Nucleus accumbens (tissue), 56 donors: ENCODE measurements at places on chromosomes 12 and 14.

- no peak for DNase-seq
Observed at GRCh38 chr12:63787306-63787705, 7.6 kb downstream of the RXYLT1 start.

GRCh38 chr14:67263499-67264149, 22.4 kb downstream of the PALS1 start:
- no peak for DNase-seq

GRCh38 chr14:34539407-34540180, at the start of gene EAPP:
EAPP (minus strand) TSS chr14:34539701; CDS start chr14:34539628, 73 bp downstream.
- no peak for DNase-seq

DNA sequence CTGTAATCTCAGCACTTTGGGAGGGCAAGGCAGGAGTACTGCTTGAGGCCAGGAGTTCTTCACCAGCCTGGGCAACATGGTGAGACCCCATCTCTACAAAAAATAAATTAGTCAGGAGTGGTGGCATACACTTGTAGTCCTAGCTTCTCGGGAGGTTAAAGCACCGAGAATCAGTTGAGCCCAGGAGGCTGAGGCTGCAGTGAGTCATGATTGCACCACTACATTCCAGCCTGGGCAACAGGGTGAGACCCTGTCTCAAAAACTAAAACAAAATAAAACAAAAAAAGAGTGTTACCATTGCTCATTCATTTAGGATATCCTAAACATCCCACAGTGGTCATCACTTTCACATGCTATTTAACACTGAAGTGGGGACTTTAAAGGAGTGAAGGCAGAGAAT, 7.8 kb downstream of the NEK9 start:
- DNase-seq, result no peak

- peak; percentile 75 for DNase-seq
Observed at GRCh38 chr12:131830335-131830913, 2.2 kb downstream of the MMP17 start.

DNA sequence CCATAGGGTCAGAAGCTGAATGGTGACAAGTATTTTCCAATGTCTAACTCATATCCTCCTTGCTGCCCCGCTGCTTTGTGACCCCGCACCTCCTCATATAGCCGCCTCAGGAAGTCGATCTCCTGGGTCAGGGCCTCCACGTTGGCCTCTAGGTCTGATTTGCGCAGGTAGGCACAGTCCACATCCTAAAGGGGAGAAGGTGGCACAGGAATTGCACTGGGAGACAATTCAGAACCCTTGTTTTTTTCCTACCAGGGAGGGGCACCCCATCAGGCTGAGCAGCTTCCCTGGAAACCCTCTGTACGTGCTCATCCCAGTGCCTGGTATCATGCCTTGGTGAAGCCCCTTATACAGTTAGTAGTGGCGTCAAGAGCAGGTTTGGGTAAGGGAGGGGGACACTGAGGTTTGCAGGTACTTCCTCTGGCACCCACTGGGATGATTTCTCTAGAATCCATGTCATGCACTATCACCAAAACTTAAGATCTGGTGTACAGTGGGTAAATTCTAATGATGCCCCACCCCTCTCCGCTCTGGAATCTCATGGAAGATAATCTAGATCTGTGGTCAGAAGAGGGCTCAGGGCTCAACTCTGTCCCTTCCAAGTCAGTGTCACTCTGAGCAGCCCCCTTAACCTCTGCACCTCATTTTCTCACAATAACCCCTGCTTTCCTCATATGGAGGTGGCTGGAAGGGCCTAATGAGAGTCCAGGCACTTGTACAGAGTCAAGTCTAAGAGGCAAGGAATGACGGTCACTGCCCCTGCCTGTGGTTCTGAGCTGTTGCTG, 20.1 kb upstream of the KRT86 start:
- no peak for DNase-seq

DNA sequence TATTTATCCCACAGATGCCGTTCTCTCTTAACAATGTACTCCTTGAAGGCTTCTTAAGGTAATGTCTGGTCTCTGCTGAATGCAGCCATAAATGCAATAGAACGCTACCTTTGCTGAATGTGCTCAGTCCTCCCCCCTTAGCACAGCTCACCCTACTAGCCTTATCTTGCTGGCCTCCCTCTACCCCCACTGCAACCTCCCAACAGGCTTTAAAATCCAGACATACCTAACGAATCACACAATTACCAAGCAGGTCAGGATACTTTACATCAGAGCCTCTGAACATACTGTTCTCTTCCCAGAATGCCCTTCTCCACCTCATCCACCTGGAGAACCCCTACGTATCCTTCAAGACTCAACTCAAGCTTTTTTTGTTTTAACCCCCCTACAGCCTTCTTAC, 51.0 kb upstream of the CRADD start:
- DNase-seq, result no peak

DNA sequence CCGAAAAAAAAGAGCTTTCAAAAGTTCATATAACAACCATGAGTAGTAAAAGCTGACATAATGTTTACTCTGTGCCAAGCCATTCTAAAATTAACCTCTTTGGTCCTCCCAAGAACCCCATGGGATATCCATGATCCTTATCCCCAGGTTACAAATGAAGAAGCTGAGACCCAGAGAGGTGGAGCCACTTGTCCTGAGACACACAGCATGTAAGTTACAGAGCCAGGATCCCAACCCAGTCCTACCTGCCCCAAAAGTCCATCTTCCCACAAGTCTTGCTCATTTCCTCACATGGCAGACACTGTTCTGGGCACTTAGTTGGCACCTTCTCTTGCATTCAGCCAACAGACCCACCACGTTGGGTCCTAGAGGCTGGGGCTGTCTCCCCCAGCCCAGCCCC, 37.1 kb downstream of the TRPV4 start:
- DNase-seq, result no peak

DNA sequence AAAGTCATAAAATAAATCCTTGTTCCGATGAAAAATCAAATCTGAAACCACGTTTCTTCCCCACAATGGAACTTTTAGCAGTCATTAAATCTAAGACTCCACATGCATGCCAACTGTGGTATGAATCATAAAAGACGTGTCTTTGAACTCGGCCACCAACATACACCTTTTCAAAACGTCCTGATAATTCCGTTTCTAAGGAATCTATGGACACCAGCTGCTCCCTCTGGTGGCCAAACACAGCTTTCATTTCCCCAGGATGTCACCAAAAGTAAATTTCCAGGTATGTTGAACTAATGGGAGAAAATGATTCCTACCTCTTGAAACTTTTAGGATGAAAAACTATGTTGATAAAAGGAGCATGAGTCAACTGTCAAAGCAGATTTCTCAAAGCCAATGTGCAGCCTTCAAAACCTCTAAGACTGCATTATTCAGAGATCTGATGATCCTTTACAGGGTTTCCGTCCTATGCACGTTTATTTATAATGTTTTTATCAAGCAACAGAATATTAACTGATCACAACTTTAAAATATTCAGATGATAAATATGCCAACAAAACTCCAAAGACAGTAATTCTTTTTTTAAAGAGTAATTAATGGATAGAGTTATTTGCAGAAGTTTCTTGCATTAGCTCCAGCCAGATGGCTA, 96.2 kb downstream of the CIT start:
- DNase-seq, result no peak

DNA sequence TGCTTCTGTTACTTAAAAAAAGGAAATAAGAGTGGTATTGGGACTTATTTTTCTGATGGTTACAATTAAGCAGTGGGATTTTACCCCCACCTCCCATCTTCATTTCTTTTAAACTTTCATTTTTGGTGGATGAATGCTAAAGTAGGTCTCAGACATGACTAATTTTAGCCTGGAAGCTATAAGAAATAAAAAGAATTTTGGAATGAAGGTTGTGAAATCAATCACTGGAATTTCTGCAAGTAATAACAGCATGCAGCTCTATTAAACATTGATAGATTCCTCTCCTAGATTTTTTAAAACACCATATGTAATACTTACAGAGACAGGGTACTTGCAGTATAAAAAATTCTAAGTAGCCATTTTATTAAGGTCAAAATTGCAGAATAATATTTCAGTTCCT, 164.2 kb upstream of the CLEC14A start:
- DNase-seq, result no peak

DNA sequence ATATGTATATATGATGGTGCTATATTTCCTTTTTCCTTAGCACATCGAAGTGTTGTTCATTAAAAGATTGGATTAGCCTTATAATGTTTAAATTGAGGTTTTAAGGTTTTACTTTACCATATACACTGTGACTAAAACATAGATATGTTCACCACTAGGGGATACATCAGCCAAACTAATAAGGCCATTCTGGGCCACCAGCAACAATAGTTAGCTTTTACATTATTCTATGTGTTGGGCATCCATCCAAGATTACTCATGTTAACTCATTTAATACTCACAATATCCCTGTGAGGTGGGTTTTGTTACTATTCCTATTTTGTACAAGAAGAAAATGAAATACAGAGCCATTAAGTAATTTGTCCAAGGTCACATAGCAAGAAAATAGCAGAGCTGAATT, 202.6 kb upstream of the AVPR1A start:
- DNase-seq, result no peak

DNA sequence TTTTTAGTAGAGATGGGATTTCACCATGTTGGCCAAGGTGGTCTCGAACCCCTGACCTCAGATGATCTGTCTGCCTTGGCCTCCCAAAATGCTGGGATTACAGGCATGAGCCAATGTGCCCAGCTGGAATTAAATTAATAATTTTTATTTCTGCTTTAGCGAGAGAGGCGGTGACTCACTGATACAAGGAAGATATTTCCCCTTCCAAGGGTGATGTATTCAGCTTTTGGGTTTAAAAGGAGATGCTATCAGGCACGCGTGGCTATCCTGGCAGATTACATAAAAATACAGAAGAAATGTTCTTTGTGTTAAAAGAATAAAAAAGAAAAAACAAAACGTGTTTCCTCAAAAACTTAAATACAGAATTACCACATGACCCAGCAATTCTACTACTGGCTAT, 12.4 kb upstream of the P2RX7 start:
- DNase-seq, result no peak

GRCh38 chr12:126038434-126038833, 973.2 kb downstream of the AACS start:
- DNase-seq, result no peak

- no peak for DNase-seq
Observed at GRCh38 chr12:115336506-115336905, 652.5 kb upstream of the TBX3 start.

DNA sequence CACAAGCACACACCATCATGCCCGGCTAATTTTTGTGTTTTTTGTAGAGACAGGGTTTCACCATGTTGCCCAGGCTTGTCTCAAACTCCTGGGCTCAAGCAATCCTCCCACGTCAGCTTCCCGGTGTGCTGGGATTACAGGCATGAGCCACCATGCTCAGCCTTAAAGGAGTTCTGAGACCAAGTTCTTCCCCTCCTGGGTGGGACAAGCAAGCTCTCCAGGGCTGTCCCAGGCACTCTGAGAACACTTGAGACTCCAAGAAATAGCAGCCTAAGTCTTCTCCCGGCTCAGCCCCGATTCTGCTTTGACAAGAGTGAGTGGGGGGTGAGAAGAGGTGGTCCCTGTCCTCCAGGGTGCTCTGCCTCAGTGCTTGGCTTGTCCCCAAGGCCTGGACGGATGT, 86.4 kb downstream of the STAB2 start:
- no peak for DNase-seq

- DNase-seq, result no peak
Observed at GRCh38 chr14:39315859-39316444, 82.2 kb downstream of the MIA2 start.

DNA sequence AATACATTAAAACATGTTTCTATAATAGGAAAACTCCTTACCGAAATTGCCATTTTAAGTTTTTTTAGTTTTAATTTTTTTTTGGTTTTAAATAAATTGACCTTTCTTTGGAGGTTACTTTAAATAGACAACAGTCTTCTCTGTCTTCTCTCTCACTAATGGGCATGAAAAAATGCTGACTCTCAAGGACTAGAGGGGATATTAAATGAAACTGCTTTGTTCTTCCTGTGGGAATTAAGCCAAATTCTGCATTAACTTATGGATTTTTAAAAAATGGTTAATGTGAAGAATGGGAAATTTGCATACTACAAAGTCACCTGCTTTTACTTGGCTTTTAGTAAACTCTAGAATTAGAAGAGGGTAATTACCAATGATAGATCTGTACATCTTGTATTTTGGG, 378.9 kb downstream of the TMTC2 start:
- DNase-seq, result no peak

DNA sequence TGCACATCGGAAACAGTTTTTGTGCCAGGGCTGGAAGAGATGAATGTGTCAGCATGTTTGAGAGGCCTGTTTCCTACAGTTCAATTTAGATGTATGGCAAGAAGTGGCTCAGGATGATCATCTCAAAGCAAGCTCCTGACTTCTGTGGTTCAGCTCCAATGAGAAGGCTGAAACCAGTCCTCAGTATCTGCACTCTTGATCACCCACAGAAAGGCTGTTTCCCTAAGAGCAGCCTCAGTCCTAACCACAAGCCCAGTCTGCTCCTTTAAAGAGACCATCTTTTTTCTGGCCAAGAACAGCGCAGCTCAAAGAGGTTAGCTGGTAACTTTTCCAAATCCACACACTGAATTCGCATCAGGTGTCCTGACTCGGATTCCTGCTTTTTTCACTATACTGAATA, 19.2 kb downstream of the CSRP2 start:
- DNase-seq, result no peak

GRCh38 chr12:29103539-29103974, 45.5 kb upstream of the FAR2 start:
- no peak for DNase-seq

GRCh38 chr12:52395761-52396434, 10.2 kb downstream of the KRT82 start:
- no peak for DNase-seq

DNA sequence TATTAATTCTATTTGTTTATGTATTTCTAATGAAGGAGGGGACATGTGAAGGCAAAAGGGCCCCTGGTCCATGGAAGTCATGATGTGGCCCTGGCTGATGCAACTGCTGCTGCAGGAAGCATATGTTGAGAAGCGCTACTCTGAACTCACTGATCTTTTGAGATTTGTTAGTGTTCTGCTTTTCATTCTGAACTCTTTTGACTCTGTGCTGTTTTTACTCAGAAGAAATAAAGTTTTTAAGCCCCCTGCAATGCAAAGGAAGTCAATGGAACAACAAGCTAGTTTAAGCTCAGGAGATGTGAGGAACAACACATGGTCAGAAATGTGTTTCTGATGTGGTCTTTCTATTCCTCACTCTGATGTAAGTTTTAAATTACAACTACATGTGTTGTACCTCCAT, 88.9 kb upstream of the BTG1 start:
- no peak for DNase-seq
